ENCODE measurements at places on chromosomes 6 and 20. TPM values are rescaled to one million over a fixed set of nuclear protein-coding genes. Genes with fewer than 3 reads are reported as not detected.

FLRT3 gene
- 13.0 TPM for polyA plus RNA-seq

ULBP1 gene
- 0.02 TPM for polyA plus RNA-seq

NOP56 gene
- polyA plus RNA-seq, result 207 TPM

KHDRBS2 gene
- polyA plus RNA-seq, result not detected

TREML2 gene
- polyA plus RNA-seq, result 0.08 TPM

FOXO3 gene
- 39.2 TPM for polyA plus RNA-seq

TRIM31 gene
- polyA plus RNA-seq, result not detected

RBBP8NL gene
- not detected for polyA plus RNA-seq

B3GAT2 gene
- polyA plus RNA-seq, result 0.04 TPM

GHRH gene
- polyA plus RNA-seq, result not detected

CAPN11 gene
- 0.38 TPM for polyA plus RNA-seq

DNA sequence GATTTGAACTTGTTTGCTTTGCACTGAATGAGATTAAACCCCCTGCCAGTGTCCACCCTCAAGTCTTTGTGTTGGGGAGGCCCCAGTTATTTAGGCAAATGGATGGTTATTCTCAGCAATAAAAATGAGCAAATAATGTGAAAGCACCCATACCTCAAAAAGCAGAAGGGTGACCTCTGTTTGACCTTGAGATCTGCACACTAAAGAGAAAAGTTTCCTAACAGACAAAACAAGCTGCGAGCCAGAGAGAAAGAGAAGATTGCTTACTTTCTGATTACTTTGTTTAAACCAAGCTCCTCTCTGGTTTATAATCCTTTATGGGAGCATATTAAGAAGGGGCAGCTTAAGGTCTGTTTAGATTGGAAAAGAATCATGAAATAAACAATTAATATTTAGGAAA lies 30.4 kb upstream of the TRERF1 start:
- DNase-seq, result no peak

DNA sequence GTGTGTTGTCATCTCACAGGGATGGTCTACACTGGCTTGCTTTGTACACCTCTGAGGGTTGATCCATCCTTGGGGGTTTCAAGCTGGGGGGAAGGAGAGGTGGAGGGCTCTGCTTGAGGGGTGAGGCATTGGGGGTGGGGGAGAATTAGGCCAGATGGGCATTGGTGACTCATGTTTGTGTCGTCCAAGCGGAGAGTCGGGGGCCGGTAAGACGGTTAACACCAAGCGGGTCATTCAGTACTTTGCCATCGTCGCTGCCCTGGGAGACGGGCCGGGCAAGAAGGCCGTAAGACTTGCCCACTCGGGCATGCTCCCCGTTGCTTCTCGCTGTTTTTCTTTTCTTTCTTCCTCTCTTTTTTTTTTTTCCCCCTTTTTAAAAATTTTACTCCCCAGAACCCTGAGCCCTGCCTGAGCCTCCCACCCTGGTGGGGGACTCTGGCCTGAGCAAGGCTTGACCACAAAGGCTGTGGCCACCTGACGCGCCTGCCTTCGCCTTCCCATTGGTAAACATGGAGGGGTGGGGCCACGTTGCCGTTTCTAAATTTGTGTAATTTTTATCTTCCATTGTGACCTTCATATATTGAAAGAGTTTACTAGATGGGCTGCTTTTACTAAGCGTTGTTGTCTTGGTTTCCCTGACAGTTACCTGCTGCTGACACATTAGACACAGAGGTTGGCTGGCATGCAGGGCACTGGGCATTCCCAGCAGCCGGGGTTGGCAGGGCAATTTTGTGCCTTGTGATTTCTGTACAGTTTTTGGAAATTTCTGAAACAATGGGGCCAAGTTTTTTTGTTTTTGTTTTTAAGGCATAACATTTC lies 26.8 kb downstream of the MYH7B start:
- no peak for DNase-seq

- no peak for DNase-seq
Measured at GRCh38 chr20:2984956-2985661, 58.3 kb upstream of the GNRH2 start.

GRCh38 chr6:106488494-106489370 lies 128.2 kb downstream of the CRYBG1 start:
- no peak for DNase-seq

DNA sequence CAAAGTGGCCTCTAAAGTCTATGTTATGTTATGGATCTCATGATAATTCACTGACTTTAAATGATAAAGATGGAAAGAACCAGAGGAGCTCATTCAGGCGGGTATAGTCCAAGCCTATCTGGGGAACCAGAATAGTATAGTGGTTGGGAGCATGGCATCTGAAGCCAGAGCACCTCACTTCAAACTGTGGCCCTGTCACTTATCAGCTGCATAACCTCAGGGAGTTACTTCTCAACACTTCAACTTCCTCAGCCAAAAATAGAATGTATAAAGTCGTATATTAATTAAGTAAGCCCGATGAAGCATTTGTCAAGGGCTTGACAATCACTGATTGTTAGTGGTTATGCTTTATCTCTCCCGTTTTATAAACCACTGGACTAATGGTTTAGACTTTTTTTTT lies 112.7 kb downstream of the RTN4IP1 start:
- no peak for DNase-seq

DNA sequence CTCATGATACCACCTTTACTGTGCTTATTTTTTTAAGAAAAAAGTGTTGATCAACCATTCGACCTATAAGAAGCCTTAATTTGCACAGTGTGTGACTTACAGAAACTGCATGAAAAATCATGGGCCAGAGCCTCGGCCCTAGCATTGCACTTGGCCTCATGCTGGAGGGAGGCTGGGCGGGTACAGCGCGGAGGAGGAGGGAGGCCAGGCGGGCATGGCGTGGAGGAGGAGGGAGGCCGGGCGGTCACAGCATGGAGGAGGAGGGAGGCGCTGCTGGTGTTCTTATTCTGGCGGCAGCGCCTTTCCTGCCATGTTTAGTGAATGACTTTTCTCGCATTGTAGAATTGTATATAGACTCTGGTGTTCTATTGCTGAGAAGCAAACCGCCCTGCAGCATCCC lies 15.6 kb upstream of the SLC22A1 start:
- DNase-seq, result no peak

DNA sequence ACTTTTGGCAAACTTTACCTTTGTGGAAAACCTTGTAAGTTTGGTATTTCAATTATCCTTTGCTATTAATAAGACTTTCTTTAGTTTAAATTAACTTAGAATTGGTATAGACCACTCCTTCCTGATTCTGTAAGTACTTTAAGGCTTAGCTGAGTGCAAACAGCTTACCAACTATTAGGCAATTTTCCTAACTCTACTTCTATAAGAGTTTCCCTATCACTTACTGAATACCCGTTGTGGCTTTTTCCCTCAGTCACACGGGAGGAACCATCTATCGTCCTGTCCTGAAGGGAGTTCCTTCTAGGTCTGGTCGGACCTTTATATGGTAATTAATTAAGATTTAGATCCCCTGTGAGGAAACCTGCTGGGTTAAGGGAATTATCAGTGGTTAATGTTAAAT lies 9.6 kb downstream of the SLC35A1 start:
- DNase-seq, result no peak

GRCh38 chr6:109053336-109053735 lies 41.3 kb downstream of the SESN1 start:
- no peak for DNase-seq

DNA sequence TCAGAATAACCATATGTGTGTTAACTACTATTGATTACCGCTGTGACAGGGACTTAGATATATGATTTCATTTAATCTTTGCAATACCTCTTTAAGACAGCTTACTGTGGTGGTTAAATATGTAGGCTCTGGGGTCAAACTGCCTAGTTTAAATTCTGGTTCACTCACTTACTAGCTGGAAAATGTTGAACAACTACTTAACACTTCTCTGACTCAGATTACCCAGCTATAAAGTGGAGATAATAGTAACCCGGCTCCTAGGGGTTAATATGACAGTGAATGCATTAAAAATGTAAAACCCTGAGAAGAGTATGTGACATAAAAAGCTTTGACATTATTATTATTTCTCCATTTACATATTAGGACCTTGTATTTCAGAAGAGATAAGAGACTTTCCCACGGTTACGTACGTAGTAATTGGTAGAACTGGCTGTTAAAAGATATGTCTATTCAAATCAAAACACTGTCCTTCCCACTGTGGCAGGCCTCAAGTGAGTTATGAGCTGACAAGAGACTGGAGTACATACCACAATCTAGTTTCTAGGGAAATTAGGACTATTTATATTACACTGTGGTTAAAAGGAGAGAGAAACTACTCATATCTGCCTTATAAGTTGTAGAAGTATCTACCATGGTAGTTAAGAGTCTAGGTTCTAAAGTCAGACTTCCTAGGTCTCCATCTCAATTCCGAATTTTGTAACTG lies 4.4 kb upstream of the PLCB1 start:
- DNase-seq, result no peak

GRCh38 chr6:77245026-77245425 lies 218.3 kb downstream of the HTR1B start:
- DNase-seq, result no peak

GRCh38 chr6:72504406-72504805 lies 117.5 kb upstream of the KCNQ5 start:
- no peak for DNase-seq

DNA sequence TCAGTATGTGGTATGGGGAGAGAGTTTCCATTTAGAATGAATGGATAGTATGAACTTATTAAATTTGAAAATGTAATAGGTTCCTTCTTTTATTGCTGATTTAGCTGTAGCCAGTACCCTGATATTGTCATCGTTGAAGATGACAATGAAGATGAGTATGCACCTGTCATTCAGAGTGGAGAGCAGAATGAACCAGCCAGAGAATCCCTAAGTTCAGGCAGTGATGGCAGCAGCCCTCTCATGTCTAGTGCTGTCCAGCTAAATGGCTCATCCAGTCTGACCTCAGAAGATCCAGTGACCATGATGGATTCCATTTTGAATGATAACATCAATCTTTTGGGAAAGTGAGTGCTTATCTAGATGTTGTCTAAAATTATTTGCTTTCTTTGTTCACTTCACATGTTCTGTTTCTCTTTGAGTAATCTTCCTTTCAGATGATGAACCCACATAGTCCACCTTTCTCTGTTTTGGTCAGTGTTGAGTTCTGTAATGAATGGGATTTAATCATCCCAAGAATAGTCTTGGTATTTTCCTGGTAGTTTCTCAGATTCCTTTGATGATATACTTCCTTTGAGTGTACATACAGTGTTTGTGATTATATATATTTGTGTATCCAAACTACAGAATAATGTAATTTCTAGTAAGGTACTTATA lies 23.3 kb downstream of the HSF2 start:
- no peak for DNase-seq

- no peak for DNase-seq
Measured at GRCh38 chr6:134848076-134848475, 101.8 kb downstream of the ALDH8A1 start.

- no peak for DNase-seq
Measured at GRCh38 chr6:12297363-12298016, 7.3 kb downstream of the EDN1 start.

DNA sequence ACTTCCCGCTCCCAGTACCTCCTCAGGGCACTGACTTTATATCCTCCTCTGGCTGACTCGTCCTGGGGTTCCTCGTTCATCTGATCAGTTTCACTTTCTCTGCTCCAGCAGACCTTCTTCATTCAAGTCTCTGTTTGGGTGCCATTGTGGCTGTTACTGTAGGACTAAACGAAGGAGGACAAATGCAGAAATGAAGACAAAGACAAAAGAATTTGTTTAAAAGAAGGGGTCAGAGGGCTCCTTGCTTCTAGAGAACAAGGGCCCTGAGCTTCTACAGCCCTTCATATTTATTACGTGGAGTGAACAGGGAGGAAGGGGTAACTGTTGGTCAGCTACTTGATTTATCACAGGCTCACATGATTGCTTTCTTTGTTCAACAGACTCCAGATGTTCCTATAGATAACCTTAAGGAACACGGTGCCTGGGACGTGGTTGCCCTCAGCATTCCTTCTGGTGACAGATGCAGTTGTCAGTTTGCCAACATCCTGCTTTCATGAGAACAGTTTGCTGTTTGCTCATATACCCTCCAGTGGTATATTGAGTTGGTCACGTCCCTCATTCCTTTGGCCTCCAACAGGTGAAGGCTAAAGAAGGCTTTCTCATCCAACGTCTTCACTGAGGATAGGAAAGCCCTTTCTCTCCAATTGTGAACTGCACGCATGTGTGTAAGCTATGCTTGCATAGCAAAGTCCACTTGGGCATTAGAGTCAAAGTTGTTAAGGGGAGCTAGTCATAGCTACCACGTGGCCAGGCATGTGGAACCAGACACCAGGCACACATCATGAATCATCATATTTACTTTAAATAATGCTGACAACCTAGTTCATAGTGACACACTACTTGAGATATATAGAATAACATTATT lies 69.1 kb upstream of the BTN3A2 start:
- no peak for DNase-seq

GRCh38 chr6:24949020-24949569 lies 13.3 kb upstream of the RIPOR2 start:
- DNase-seq, result no peak

- DNase-seq, result no peak
Measured at GRCh38 chr6:81480139-81480538, 272.3 kb downstream of the TENT5A start.

GRCh38 chr20:41265938-41266337 lies 51.6 kb downstream of the ZHX3 start:
- no peak for DNase-seq

DNA sequence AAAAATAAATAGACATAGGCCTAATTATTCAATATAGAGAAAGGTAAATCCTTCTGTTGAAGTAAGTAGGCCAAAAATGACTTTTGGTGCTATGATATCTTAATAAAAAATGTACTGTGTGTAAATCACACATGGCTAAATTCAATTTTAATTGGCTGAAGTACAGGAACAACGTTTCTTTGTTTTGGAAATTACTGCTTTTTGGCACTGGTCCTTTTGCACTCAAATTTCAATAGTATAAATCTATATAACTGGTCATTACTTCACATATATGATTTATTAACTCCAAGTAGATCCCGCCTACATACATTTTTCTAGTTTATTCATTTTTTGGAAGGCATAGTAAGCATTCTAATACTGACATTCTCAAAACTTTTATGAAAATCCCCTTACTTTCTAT lies 114.5 kb downstream of the RALGAPA2 start:
- DNase-seq, result no peak

- no peak for DNase-seq
Measured at GRCh38 chr6:7080311-7080710, 27.4 kb upstream of the RREB1 start.

DNA sequence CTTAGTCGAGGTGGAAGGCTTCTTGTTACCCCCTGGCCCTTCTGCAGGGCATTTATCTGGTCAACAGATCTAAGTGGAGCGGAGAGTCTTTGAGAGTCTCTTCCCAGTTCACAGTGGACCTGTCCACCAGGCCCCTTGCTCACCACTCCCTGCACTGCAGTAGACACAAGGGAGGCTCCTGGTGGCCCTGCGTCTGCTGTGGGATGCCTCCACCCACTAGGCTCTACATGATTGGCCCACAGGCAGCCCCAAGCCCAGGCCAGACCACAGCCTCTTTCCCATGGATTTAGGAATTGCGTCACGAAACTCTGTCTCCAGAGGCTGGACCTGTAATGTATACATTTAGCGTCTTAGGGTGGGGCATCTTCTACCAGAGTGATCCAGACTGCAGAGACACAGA lies 28.4 kb downstream of the TBC1D7 start:
- no peak for DNase-seq

DNA sequence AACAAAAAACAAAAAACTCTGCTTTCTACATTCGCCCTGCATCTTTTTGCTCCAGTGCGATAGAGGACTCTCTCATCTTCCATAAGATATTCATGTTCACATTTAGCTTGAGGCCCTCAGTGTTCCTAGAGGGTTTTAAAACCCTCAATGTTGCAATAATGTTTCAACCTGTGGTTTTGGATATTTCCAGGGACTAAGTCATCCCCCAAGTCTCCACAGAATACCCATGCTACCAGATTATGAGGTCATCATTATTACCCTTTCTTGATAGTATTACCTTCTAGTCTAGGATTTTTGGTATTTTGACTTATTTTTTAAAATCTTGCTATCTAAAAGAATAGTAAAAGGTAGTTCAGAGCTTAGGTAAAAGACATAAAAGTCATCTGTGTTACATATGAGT lies 480.5 kb upstream of the ID4 start:
- DNase-seq, result no peak
